Frontal cortex (tissue), 4 donors: ENCODE measurements at places on chromosomes 11 and 22. TPM values are rescaled to one million over a fixed set of nuclear protein-coding genes. Genes with fewer than 3 reads are reported as not detected.

MS4A1 gene
- under 0.01 TPM for total RNA-seq

GSTT2 gene
- 0.41 TPM for total RNA-seq

CHEK1 gene
- 13.5 TPM for total RNA-seq

TCP11L1 gene
- total RNA-seq, result 25.3 TPM

FGF3 gene
- not detected for total RNA-seq

GP1BB gene
- 24.1 TPM for total RNA-seq

SEZ6L gene
- 51.8 TPM for total RNA-seq

RPS6KA4 gene
- total RNA-seq, result 9.4 TPM

ZNHIT2 gene
- total RNA-seq, result 6.1 TPM

PHF21B gene
- total RNA-seq, result 8.6 TPM
